ENCODE measurements at places on chromosomes 7 and 10. TPM values are rescaled to one million over a fixed set of nuclear protein-coding genes. Genes with fewer than 3 reads are reported as not detected.

Gene COL28A1
- total RNA-seq: 0.60 TPM

Gene IL6
- 1.0 TPM for total RNA-seq

Gene SORCS3
- total RNA-seq: not detected

Gene PHF14
- 22.6 TPM for total RNA-seq

Gene GBF1
- 25.0 TPM for total RNA-seq

Gene TECPR1
- total RNA-seq: 6.5 TPM

Gene ANKRD26
- 2.2 TPM for total RNA-seq

Gene NPFFR1
- not detected for total RNA-seq

Gene CLDN4
- total RNA-seq: 5.8 TPM

Gene HYCC1
- 30.2 TPM for total RNA-seq

Gene GOT1
- 31.8 TPM for total RNA-seq

Gene ASZ1
- not detected for total RNA-seq

Gene CLDN3
- 2.8 TPM for total RNA-seq

Gene MPP7
- total RNA-seq: 0.10 TPM

Gene SPDYE6
- not detected for total RNA-seq

Gene LIPA
- total RNA-seq: 51.3 TPM

Gene LBX1
- total RNA-seq: not detected

Gene RNLS
- total RNA-seq: 8.5 TPM

Gene SFTPA1
- not detected for total RNA-seq

Gene LRRTM3
- total RNA-seq: not detected

Gene STAG3
- not detected for total RNA-seq

Gene CDHR3
- 4.7 TPM for total RNA-seq

Data from A549 treated with GW870086 at 1 μM for 4 hours (cell line).